Stimulated activated naive CD4-positive, alpha-beta T cell treated with Interleukin-2 at 50 U/mL for 16 hours (primary cell): ENCODE measurements at places on chromosomes 11 and 22.

- DNase-seq = no peak
These were observed at the start of gene KCNE3 for GRCh38 chr11:74466916-74467885. Gene KCNE3 (minus strand): TSS chr11:74467549. CDS start chr11:74457563, 9,986 bp downstream.

DNA sequence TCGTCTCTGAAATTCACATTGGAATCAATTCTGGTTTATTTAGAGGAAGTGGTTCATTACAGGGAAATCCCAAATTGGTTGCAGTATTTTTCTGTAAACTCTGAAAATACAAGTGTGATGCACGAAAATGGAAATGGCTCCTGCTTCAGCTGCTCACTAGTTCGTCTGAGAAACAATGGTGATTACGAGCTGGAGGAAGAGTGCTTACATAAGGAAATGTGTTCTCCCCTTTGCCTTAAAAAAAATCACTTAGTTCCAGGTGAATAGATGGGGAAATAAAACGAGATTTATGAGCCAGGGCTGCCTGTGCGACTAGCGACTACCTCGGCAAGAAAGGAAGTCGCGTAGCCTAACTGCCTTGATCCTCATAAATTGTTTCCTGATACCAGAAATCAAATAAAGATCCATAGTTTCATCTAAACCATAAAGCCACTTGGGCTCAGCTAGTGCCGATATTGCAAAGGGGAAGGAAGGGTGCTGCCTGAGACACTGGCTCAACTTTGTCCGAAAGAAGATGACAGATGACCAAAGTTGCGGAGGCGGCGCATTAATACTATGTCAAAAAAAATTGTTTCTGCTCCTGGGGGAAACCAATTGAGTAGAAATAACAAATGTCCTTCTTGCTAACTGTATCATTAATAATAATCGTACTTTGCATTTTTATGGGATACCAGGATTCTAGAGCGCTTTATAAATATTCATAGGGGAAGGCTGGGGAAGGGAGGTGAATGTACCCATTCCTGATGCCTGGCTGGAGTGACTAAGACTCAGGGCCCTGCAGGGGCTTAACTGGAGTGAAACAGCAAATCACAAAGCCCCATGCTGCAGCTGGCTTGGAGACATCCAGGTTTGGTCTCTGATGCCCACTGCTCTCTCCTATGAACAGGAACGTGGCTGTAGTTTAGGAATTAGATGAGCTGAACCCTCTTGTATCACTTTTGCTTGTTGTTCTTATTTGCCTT, 185.7 kb downstream of the BLID start:
- DNase-seq = no peak

DNA sequence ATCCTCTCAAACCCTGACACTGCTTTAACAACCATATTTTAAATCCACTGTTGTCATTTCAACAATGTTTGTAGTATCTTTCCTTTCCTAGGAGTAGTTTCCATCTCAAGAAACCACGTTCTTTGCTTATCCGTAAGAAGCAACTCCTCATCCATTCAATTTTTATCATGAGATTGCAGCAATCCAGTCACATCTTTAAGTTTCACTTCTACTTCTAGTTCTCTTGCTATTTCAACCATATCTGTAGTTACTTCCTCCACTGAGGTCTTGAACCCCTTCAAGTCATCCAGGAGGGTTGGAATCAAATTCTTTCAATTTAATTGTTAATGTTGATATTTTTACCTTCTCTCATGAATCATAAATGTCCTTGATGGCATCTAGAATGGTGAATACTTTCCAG, 22.4 kb downstream of the CCDC82 start:
- DNase-seq = no peak

DNA sequence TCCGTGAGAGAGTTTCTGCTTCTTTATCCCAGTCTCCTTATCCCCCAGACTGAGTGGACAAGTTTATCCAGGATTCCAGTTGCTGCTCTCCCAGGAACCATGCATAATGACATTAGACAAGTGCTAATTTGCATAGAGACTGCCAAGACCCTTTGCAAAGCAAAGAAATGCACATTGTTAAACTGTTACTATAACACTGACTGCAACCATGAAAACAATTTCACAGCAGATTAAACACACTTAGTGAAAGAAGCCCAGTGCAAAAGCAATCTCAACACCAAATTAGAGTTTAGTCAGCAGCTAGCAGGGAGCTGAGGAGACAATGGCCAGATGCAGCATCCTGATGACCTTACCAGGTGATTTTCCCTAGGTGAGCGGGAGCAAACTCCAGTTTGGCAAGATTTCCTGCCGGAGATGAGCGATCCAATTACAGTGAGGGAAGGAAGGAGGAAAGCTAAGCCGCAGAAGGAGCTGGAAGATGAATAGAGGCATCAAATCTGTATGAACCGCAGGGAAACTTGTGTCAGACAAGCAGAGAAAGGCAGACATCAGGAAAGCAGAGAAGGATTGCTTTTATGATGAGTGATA, 273.8 kb upstream of the B3GAT1 start:
- DNase-seq = no peak

DNA sequence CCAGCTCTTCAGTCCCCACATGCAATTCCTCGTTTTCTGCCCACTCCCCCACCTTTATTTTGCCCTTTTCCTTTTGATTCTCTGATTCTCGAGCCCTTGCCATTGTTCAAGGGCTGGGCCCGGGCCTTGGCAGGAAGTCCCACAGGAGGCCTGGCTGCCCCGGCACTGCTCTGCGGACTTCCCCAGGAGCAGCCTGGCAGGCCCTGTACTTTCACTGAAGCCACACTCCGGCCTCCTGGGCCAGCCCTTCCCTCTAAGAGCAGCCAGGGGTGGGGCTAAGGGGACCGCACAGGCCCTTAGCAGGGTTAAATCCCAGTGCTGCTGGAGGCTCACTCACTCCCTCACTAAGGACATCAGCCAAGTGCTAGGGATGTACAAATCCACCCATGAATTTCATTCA, 4.1 kb downstream of the LRRC32 start:
- no peak for DNase-seq

GRCh38 chr11:48044577-48044976, 64.2 kb downstream of the PTPRJ start:
- DNase-seq = no peak

- no peak for DNase-seq
These were observed 72.0 kb downstream of the SYN3 start for GRCh38 chr22:32985899-32986765.

DNA sequence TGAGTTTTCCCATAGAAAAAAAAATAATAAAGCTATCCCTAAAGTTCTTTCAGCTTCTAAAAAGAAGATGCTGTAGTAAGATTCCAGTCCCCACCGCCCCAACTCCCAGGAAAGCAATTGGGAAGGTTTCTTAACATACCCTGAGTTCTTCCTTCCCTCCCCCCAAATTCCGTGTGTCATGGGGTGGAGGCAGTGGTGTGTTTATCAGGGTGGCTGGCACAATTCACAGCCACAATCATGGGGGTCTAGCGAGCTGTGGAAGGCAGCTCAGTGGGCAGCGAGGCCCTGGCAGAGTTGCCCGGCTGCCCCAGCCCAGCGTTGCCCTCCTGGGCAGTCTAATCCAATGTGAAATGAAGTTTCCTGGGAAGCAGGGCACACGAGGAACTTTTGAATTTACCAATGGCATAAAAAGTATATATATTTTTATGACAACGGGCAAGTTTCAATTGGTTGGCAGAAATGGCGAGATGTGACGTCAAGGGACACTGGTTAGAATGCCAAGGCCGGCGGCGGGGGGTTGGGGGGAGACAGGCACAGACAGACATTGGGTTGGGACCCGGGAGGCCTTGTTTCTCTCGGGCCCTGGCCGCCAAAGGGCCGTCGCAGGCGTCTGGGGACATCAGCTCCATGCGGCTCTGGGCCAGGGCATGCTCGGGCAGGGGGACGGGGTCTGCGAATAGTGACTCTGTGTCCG, 80.7 kb upstream of the PPARA start:
- peak; percentile 39 for DNase-seq

DNA sequence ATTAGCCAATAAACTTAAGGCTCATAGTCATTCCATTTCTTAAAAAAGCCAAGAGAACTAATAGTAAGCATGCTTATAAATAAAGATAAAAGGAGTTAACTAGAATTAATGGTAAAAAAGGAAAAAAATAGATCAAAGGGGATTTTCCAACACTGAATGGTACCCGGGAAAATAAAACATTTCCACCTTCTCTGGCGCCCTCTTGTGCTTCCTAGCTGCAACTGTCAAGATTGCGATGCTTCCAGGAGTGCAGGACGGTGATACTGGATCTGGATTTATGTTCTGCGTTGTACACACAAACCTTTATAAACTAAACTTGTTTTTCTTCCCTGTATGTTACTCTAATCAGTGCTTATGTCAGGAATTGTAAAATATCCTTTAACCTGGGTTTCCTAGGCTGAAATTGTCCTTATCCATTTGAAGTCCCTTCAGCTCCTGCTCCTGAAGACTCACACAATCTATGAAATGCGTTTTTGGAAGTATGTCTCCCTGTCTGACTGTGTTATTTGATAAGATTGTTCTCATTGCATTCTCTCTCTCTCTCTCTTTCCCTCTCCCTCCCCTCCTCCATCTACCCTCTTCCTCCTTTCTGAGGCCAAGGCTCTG, 9.6 kb upstream of the HTATIP2 start:
- no peak for DNase-seq

DNA sequence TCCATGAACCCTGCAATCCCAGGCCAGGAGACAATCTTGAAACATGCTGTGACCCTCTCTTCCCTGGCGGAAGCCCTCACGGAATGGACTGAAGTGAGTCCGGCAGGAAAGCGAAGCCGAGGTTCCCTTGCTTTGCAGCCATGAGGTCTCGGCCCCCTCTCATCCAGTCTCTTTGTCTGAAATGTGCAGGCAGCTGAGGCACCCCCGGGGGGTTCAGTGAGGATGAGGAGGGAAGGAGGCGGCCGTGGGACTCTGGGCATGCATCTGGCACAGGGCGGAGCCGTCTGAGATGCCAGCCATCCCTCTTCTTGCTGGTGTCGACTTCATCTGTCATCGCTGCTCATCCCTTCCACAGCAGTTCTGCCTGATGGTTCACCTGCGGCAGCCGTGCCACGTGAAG, 1485.7 kb downstream of the BRD1 start:
- no peak for DNase-seq

- DNase-seq = no peak
These were observed 982 bp upstream of the SHANK3 start for GRCh38 chr22:50671641-50672040.

DNA sequence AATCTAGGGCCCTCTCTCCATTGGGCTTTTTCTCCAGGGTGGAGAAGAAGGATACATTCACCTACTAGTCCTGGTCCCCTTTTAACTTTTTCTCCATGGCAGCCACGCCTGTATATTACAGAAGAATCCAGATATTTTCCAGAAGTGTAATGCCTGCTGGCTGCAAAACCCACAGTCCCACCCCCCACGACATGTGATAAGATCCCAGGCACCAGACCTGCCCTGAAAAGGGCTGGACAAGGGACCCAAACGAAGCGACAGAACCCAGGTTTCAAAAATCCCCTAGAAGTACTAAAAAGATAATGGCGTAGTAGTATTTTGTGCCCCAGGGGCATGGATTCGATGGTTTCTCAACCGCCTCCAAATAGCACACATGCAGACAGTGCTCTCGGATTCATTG, 2.8 kb downstream of the WT1 start:
- no peak for DNase-seq

DNA sequence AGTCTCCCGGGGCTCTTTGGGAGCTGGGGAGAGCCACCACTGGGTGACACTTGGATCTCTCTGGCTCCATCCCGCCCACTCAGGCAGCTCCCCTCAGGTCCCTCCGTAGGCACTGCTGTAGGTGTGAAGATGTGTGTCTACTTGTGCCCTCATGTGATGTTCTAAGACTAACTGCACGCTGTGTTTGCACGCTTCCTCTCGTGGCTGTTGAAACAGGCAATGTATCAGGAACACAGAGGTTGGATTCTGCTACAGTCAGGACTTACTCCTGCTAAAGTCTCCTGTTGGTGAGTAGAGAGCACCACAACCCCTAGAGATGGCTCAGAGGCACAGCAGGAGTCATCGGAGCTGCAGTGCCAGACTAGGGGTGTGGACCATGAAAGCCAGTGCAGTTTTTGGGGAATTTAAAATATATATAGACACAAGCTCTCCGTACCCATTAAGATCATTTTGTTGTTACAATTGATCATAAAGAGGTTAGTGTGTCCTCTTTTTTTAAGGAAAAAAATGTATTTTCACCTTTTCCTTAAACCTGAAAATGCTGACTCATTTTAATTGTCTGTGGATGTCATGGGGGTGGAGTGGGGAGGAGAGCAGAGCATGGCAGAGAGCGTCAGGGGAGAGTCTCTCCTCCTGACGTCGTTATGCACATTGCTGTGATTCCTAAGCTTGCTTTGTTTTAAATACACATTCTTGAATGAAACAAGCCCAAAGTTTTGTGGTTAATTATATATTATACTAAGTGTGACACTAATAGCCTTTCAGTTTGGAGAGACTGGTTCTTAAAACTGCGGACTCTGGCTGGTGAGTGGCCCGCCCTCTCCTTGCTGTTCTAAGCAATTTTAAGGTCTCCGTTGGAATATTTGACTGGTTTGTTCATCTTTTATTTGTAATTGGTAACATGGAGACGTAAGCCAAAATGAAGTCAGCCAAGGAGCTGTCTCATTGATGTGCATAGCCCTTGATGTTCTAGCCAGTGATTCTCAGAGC, 16.2 kb upstream of the CTTN start:
- DNase-seq = no peak

- no peak for DNase-seq
These were observed 555.1 kb downstream of the OPCML start for GRCh38 chr11:132977241-132977640.

DNA sequence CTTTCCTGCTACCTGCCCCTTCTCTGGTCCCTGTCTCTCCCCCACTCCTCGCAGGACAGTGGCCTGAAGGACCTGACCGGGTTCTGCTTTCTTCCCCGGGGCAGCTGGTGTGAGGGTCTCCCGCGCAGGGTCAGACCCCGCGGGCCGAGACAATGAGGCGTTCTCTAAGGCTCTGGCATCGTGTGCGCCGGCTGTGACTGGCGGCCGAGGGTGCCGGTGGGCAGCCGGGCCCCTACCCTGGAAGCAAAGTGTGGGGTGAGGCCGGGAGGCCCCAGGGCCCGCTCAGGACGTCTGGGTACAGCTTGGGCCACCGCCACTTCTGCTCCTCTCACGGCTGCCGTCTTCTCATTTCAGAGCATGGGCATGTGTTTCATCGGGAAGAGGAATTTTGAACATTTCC, 16.3 kb downstream of the TRMU start:
- no peak for DNase-seq

- DNase-seq = peak; percentile 1
These were observed 66.8 kb downstream of the LARGE1 start for GRCh38 chr22:33853200-33854097.

GRCh38 chr11:120625565-120625964, 114.0 kb downstream of the GRIK4 start:
- no peak for DNase-seq

GRCh38 chr22:19325296-19325948, 33.9 kb upstream of the CLTCL1 start:
- DNase-seq = no peak

DNA sequence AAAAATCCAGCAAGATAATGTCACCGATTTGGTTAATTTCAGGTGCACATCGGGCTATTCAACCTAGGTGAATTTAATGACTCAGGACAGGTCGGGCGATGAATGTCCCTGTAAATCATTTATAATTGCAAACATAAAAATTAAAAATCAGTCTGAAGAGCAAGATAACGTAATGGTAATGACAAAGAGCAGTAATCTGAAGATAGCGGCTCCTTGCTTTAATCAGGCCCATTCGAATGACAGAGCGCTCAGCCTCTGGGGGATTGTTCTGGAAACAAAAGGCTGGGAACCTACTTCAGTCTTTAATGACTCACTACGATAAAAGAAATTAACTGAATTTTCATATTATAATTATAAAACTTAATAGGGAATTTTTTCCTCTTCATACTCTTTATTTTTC, 61.3 kb downstream of the RCN1 start:
- no peak for DNase-seq
